ENCODE measurements at places on chromosomes 1 and 21. TPM values are rescaled to one million over a fixed set of nuclear protein-coding genes. Genes with fewer than 3 reads are reported as not detected.

MAN1C1 gene
- 22.6 TPM for total RNA-seq

- H3K27me3 ChIP-seq: no peaks in the 10 kb centered on the region
- H3K36me3 ChIP-seq: no peaks in the 10 kb centered on the region
- peak overlapping the region; percentile 63 for H3K27ac ChIP-seq
- peaks cover 39% of the 10 kb centered on the region for H3K4me1 ChIP-seq
- no peak for DNase-seq
These were observed 28.2 kb upstream of the FMO1 start for GRCh38 chr1:171220081-171220420.

- peak overlapping the region; percentile 20 for H3K4me3 ChIP-seq
- H3K27ac ChIP-seq: peak overlapping the region; percentile 92
- DNase-seq: no peak
- H3K36me3 ChIP-seq: no peaks in the 10 kb centered on the region
- no peaks in the 10 kb centered on the region for H3K27me3 ChIP-seq
- H3K4me1 ChIP-seq: peaks cover 42% of the 10 kb centered on the region
These were observed 74.0 kb upstream of the RALGPS2 start for GRCh38 chr1:178650934-178651511.

- no peak for DNase-seq
- H3K36me3 ChIP-seq: no peaks in the 10 kb centered on the region
- no peak overlapping the region for H3K4me3 ChIP-seq
- no peaks in the 10 kb centered on the region for H3K27me3 ChIP-seq
- no peak overlapping the region for H3K27ac ChIP-seq
- H3K4me1 ChIP-seq: peaks cover 32% of the 10 kb centered on the region
These were observed 323.7 kb downstream of the PLPP3 start for GRCh38 chr1:56255516-56256152.

- H3K27ac ChIP-seq: no peak overlapping the region
- H3K4me1 ChIP-seq: peaks cover 5% of the 10 kb centered on the region
- H3K36me3 ChIP-seq: no peaks in the 10 kb centered on the region
- DNase-seq: no peak
These were observed 72.5 kb downstream of the PAX7 start for GRCh38 chr1:18703041-18703621.

DNA sequence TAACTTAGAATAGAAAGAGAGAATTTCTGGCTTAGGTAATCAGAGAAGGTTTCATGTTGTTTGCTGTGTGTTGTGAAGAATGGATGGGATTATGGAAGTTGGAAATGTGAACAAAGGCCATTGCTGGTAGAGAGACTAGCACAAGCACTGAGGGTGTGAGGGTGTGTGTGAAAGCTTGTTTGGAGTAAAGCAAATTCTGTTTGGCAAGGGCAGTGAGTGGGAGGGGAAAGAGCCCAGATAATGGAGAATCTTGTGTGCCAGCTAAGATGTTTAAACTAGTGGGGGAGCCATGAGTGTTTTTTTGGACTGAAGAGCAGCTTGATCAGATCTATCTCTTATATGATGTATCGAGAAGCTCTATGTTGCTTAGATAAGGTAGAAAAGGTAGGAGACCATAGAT lies 107.1 kb downstream of the DISP1 start:
- no peak overlapping the region for H3K4me3 ChIP-seq
- DNase-seq: no peak
- H3K27me3 ChIP-seq: no peaks in the 10 kb centered on the region

All from neural crest cell (in vitro differentiated cells).